Motor neuron (in vitro differentiated cells): ENCODE measurements at places on chromosomes 7 and 10. TPM values are rescaled to one million over a fixed set of nuclear protein-coding genes. Genes with fewer than 3 reads are reported as not detected.

Gene SEM1
- total RNA-seq = 172 and 187 TPM in 2 replicates

- no peak for ATAC-seq
Observed at GRCh38 chr7:83476511-83477050, 172.4 kb downstream of the SEMA3E start.

- ATAC-seq = no peak
Observed at GRCh38 chr10:130226012-130226411, 89.8 kb downstream of the GLRX3 start.

- no peak for ATAC-seq
Observed at GRCh38 chr10:32271617-32272016, 75.3 kb downstream of the EPC1 start.

DNA sequence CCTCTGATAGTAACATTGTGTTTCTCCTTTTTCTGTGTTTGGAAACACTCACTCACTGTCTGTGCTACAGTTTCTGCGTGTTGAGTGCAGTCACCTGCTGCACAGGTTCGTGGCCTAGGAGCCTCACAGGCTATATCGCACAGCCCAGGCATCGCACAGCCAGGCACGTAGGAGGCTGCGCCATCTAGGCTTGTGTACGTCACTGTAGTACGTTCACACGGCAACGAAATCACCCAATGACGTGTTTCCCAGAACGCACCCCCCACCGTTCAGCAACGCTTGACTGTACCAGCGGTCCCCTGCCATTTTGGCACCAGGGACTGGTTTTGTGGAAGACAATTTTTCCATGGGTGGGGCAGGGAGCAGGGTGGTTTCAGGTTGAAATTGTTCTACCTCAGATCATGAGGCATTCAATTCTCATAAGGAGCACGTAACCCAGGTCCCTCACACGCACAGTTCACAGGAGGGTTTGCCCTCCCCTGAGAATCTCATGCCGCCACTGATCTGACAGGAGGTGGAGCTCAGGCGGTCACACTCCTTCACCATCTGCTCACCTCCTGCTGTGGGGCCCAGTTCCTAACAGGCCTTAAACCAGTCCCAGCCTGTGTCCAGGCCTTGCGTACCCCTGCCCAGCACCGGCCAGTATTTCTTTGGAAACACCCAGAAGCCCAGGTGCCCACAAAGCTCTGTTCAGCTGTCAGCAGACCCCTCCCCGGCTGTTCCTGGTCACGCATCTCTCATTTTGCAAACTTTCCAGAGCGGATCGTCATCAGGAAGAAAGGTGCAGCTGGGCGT is 23.2 kb upstream of the PRKAR1B start:
- no peak for ATAC-seq

DNA sequence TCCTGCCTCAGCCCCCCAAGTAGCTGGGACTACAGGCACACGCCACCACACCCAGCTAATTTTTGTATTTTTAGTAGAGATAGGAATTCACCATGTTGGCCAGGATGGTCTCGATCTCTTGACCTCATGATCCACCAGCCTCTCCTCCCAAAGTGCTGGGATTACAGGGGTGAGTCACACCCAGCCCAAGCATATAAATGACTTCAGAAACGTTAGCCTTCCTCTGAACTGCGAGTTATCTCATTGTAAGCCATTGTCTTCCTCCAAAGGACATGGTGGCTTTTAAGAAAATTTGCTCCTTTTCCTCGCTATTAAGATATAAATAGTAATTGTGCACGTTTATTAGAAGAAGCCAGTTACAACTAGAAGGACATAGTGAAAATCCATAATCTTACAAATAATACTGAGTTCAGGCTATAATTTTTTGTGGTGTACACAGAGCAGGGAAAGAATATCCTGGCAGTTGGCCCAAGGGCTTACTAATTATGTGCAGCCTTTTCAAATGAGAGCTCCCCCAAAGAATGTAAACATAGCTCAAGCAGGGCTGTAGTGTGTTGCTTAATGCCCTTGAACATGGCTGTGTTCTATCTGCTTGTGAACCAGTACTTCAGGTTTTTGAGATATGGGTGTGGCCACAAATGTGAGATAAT is 495.8 kb downstream of the PARD3 start:
- ATAC-seq = peak; percentile 59

DNA sequence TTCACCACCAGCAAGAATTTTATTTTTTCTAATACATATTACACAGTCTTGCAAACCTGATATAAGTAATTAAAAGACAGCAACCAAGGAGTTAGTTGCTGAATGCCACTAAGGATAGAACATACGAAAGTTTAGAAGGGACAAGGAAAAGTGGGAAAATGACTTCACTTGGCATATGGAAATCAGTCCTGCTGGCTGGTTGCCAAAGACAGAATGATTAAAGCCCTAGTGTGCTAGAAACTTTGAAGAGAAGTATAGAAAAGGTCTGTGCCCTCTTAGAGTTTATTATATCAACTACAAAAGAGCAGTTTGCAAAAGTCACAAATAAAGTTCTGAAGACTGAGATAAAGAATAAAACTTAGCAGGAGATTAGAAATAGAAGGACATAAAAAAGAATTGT is 5.8 kb upstream of the YAE1 start:
- no peak for ATAC-seq
